ENCODE measurements at places on chromosomes 6 and 20. TPM values are rescaled to one million over a fixed set of nuclear protein-coding genes. Genes with fewer than 3 reads are reported as not detected.

The CTCFL gene
- not detected for total RNA-seq

DNA sequence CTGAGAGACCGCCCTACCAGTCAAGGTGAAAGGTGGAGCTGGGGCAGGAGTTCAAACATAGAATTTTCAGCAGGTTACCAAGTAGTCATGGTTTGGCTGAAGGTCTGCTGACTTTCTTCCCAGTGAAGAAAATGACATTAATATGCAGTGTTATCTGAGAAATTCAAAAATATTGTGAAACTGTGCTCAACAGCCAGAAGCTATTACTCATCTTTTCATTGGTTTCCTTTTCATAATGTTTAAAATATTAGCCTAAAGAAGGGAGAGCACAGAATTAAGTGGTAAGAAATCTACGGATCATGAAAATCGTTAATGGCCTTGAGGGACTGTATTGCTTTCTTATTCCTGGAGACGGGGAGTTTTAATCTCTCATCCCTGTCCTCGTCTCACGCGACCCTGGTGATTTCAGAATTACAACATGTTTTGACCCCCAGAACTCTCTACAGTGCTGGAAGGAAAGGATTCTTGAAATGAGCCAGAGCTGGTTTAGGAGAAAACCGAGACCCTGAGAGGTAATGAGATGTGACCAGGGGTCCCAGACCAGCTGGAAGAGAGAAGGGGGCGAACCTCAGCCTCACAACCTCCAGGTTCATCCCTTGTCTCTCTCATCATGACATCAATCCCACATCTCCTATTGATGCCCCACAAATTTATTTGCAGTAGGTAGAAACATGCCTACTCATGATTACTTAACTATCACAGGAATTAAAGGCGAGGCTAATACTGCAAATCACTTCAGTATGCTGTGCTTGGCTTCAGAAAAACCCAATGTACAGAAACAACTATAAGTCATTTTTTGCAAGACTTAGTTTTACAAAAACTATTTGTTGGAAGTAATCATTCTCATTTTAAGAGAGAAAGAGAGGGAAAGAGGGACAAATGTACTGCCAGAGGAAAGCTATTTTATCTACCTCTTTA is 209.5 kb downstream of the FNDC1 start:
- no peak for DNase-seq

The STX11 gene
- 9.7 TPM for total RNA-seq

- DNase-seq, result peak; percentile 58
Observed at GRCh38 chr6:83215131-83216047, 22.2 kb downstream of the RWDD2A start.

GRCh38 chr6:98560418-98560817 is 274.0 kb upstream of the POU3F2 start:
- no peak for DNase-seq

DNA sequence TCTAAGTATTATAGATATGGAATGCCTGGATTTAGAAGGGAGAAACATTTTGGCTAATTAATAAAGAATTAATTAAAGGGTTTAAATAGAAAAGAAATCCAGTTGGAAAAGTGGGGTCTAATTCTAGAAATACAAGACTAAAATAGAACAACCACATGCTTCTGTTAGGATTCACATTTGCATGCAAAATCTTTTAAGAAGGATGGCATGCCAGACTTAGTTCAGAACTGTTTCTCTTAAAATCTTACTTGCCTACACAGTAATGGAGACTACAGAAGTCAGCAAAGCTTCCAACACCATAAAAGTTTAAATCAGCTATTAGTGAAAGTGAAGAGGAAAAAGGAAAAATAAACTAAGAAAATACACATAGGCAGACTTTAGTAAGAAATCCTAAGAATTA is 32.7 kb upstream of the KATNA1 start:
- no peak for DNase-seq

The PTCHD4 gene
- total RNA-seq, result 1.4 TPM

GRCh38 chr6:134381959-134382358 is 64.0 kb upstream of the SGK1 start:
- no peak for DNase-seq

DNA sequence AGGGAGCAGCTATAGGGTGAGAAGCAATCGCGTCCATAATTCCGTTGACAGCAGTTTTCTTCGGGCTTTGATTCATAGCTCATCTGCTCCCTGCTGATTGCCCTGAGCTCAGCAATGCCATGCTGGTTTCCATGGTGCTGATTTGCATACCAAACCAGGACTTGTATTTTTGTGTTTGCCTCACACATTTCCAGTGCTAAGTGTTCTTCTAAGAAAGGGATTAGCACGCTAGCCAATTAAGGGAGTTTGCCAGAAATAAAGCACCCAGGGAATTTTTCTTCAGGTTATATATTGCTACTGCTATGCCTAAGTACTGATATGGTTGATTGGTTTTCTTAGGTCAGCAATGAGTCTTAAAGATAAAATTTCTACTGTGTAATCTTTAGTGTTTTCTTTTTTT is 177.6 kb downstream of the PLCB1 start:
- DNase-seq, result no peak

GRCh38 chr20:43536817-43537440 is 21.9 kb upstream of the SGK2 start:
- DNase-seq, result no peak

The PKHD1 gene
- total RNA-seq, result not detected

The SNRPB2 gene
- 114 TPM for total RNA-seq

The OCSTAMP gene
- not detected for total RNA-seq

The VSX1 gene
- total RNA-seq, result not detected

The SLC17A9 gene
- not detected for total RNA-seq

The LY6G5C gene
- total RNA-seq, result 1.6 TPM

The ZBTB46 gene
- total RNA-seq, result 3.8 TPM

The ILRUN gene
- 28.7 TPM for total RNA-seq

The NKAIN2 gene
- total RNA-seq, result not detected

- DNase-seq, result peak; percentile 32
Observed at GRCh38 chr6:134436950-134437349, 119.0 kb upstream of the SGK1 start.

DNA sequence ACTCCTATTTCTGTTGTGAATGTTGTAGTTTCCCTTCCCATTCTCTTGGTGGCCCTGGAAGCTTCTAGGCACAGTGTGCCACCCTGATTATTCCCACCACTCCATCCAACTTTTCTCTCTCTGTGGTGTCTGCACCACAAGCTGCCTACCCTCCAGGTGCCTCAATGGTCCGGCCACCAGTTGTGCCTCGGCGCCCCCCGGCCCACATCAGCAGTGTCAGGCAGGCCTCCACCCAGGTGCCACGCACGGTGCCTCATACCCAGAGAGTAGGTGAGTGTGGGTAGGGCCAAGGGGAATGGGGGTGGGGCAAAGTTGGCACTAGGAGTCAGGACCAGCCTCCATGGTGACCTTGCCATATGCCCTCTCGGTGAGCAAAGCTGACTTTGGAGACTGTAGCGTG is 23.1 kb downstream of the PABPC1L start:
- DNase-seq, result no peak

- DNase-seq, result no peak
Observed at GRCh38 chr20:42179768-42180167, 561.6 kb upstream of the CHD6 start.

GRCh38 chr6:167791091-167791779 is 35.5 kb upstream of the AFDN start:
- DNase-seq, result peak; percentile 35

The VSTM2L gene
- total RNA-seq, result 14.1 TPM

The CD40 gene
- 0.05 TPM for total RNA-seq
